CD4-positive, alpha-beta T cell (primary cell): ENCODE measurements at places on chromosomes 7 and 10.

DNA sequence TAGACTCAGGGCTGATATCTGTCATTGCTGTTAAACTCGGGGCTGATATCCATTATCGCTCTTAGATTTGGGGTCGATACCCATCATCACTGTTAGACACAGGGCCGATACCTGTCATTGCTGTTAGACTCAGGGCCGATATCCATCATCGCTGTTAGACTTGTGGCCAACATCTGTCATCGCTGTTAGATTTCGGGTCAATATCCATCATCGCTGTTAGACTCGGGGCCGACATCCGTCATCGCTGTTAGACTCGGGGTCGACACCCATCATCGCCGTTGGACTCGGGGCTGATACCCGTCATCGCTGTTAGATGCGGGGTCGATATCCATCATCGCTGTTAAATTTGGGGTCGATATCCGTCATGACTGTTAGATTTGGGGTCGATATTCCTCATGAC lies 54.8 kb downstream of the BEND7 start:
- DNase-seq = no peak

GRCh38 chr7:19080093-19080492 lies 37.3 kb downstream of the TWIST1 start:
- DNase-seq = no peak

GRCh38 chr10:93160829-93161228 lies 87.1 kb downstream of the CYP26A1 start:
- no peak for DNase-seq

DNA sequence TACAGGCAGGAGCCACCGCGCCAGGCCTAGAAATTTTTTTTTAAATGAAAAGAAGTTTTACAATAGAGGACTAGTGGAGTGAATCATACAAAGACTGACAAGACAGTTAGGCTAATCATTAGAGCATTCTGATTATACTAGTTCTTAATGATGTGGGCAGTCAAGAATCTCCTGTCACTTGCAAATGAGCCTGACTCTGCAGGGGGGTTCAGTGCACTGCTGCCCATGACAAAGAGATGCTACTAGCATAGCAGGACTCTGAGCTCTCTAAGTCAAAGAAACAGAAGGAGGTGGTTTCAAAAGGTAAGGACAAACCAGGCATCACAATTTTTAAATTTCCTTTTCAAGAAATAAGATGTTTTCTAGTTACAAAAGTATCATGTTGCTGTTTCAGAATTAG lies 59.0 kb downstream of the CCDC6 start:
- DNase-seq = no peak

DNA sequence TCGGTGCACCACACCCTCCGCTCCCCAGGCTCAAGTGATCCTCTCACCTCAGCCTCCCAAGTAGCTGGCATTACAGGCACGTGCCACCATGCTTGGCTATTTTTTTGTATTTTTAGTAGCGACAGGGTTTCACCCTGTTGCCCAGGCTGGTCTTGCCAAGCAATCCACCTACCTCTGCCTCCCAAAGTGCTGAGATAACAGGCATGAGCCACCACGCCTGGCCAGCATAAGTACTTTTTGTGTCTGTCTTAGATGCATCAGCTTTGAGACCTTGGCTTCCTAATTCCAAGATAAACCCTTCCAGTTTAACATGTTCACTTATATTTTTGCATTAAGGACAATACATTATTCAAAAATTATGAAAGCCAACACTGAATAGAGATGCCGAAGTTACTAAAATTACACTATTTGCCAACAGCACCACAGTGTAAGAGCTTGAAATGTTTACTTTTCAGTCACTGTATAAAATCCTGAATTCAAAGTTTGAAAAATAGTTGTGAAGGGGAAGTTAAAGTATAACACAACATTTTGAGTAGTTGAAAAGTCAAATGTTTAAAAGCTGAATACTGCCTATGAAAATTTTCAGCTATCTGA lies 36.5 kb downstream of the ANKIB1 start:
- no peak for DNase-seq
